ENCODE measurements at places on chromosomes 3 and 15. TPM values are rescaled to one million over a fixed set of nuclear protein-coding genes. Genes with fewer than 3 reads are reported as not detected.

GRCh38 chr3:107208796-107209195, 168.4 kb upstream of the CCDC54 start:
- DNase-seq = no peak

DNA sequence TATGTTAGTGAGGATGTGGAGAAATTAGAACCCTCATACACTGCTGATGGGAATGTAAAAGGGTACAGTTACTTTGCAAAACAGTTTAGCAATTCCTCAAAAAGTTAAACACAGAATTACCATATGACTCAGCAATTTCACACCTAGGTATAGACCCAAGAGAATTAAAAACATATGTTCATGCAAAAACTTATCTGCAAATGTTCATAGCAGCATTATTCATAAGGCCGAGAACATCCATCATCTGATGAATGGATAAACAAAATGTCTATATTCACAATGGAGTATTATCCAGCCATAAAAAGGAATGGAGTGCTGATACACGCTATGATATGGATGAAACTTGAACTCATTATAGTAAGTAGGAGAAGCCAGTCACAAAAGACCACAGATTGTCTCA, 10.3 kb downstream of the SEC13 start:
- DNase-seq = no peak

CCDC13 gene
- polyA plus RNA-seq = 2.4 TPM

DNA sequence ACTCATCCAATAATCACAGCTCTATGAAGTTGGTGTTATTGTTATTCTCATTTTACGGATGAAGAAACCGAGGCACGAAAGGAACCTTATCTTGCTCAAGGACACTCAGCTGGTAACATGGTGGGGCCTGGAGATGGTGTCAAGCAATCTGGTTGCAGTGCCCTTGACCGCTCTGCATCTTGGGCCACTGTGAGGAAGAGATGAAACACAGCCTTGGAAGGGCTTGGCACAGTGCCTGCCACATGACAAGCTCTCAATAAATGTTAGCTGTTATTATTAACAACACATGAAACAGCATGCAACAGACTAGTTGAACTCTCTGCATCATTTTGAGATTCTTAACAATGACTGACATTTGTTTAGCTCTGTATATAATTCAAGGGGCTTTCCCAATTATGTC, 10.1 kb upstream of the ITGA11 start:
- no peak for DNase-seq

- DNase-seq = no peak
Observed at GRCh38 chr3:54349231-54349652, 226.9 kb downstream of the CACNA2D3 start.

CYP8B1 gene
- polyA plus RNA-seq = 0.84 TPM

VGLL3 gene
- 4.4 TPM for polyA plus RNA-seq

CEP63 gene
- polyA plus RNA-seq = 37.7 TPM

TLR9 gene
- polyA plus RNA-seq = 0.28 TPM

GRCh38 chr3:39911465-39912309, 102.3 kb downstream of the MYRIP start:
- peak; percentile 26 for DNase-seq

DNA sequence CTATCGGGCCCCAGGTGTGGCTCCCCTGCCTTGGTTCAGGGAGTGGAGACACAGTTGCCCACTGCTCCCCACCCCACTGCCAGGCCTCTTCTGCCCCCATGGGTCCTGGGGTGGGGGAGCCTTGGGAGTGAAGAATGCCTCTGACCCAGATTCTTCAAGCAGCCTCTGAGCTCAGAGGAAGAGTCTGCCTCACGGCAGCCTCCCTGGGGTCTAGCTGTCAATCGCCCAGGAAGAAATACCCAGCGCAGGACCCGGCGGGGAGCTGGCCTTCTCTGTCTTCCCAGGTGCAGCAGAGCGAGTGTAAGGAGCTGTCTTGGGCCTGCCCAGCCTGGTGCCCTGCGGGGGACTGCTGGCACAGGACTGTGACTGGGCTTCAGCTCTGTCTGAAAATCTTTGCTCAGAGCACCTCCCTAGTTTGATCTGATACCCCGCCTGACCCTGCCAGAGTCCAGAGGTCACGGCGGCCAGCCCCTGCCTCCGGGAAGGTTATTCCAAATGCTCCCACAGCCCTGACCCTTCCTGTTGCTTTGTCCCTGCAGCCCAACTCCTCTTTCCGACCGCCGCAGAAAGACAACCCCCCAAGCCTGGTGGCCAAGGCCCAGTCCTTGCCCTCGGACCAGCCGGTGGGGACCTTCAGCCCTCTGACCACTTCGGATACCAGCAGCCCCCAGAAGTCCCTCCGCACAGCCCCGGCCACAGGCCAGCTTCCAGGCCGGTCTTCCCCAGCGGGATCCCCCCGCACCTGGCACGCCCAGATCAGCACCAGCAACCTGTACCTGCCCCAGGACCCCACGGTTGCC, 11.0 kb downstream of the ANKRD63 start:
- DNase-seq = no peak

Data from renal pelvis (tissue), 12 donors.